ENCODE measurements at places on chromosomes 12 and 14.
A peak's percentile ranks its signal among the peaks of the same experiment; 100 is the strongest.

DNA sequence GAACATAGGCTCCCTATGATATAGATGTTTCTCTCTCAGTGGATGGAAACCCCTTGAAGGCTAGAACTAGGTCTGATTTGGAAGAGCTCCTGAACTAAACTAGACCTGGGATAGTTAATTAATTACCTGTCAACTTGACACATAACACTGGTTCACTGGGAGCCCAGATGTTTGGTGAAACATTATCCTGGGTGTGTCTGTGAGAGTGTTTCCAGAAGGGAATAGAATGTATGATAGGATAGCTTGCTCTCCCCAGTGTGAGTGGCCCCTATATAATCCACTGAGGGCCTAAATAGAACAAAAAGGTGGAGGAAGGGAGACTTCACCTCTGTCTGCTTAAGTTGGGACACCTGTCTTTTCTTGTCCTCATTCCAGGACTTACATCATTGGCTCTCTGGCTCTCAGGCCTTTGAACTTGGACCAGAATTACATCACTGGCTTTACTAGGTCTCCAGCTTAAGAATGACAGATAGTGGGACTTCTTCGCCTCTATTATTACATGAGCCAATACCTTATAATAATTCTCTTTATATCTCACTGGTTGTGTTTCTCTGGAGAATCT is 194.1 kb downstream of the KTN1 start:
- no peak for DNase-seq

GRCh38 chr14:43525658-43526057 is 981.4 kb downstream of the FSCB start:
- DNase-seq: no peak

DNA sequence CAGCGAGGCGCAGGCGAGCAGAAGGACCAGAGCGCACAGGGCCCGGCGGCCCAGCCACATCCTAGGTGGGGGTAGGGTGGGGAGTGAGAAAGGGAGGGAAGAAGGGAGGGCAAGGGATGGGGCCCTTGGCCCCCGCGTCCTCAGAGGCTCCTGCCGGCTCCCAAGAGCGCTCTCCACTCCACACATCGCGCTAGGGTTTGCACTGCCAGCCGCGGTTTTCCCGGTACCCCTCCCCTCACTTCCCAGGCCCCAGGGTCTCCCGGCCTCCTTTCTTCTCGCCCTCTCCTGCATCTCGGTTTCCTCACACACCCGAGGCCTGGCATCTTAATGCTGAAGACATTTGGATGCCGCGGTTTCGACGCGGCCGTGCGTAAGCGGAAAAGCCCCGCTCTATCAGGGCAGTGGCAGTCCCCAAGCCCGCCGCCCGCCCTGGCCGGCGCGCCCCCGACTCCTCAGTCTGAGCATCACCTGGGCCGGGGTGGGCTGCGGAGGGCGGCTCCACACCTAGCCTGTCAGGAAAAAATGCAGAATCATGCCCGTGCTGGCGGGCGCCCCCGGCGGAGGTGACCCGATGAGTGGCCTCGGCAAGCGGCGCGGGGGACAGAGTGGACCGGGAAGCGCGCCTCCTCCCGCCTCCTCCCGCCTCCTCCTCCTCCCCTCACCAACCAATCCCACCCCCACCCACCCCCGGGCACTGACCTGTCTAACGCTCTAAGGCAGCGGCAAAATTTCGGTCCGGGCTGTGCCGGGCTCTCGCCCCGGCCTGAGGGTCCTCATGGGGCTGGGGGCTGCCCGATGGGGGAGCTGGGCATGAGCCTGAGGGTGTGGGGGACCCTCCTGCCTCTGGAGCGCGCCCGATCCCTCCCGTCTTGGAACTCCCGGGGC is 686 bp downstream of the B4GALNT1 start:
- DNase-seq: no peak

- no peak for DNase-seq
Observed at GRCh38 chr14:54267172-54267571, 129.6 kb upstream of the CDKN3 start.

DNA sequence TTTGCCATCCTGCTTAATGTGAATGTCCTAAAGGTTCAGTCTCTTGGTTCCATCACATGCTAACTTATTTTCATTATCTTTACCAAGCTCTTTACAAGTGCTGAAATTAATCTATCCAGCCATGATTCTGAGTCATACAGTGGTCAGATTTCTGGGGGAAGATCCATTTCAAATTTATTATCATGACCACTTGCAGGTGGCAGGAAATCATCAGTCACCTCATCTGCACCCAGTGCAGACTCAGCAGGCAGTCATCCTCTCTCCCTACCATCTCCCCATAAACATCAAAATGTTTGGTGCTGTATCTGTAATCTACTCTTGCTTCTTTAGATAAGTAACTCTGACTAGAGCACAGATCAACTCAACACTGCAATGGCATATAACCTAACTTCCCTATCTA is 23.5 kb downstream of the ATG14 start:
- peak; percentile 45 for DNase-seq

DNA sequence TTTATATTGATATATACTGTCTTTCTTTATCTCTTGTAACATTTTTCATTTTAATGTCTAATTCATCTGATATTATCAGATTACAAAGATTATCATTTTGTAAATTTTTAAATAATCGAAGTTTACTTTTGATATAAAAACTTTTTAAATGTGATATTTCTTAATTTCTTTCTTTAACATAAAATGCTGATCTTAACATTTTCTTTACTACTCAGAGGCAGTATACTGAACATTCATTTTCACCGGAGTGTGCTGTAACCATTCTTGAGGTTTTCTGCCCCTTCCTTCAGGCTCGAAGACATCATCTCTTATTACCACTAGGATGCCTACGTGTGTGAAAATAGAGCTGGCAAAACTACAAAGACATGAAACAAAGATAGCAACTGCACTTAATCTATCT is 186.9 kb downstream of the DIO2 start:
- DNase-seq: no peak

- DNase-seq: no peak
Observed at GRCh38 chr14:90849787-90850444, 33.7 kb upstream of the TTC7B start.

DNA sequence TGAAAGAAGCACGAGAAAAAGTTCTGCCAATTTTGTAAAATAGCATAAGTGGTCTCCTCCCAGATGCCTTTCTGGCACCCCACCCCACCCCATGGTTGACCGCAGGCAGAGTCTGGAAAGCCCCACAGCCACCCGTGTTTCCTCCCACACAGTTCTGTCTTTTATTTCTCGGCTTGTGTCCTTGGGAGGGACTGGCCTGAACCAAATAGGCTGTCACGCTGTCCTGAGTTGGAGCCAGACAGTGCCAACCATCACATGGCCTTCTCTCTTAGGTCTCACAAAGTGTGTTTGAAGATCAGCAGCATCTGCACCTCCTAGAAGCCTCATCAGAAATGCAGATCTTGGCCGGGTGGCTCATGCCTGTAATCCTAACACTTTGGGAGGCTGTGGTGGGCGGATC is 10.2 kb upstream of the LTA4H start:
- no peak for DNase-seq

- no peak for DNase-seq
Observed at GRCh38 chr14:32606301-32606700, 277.2 kb downstream of the AKAP6 start.

DNA sequence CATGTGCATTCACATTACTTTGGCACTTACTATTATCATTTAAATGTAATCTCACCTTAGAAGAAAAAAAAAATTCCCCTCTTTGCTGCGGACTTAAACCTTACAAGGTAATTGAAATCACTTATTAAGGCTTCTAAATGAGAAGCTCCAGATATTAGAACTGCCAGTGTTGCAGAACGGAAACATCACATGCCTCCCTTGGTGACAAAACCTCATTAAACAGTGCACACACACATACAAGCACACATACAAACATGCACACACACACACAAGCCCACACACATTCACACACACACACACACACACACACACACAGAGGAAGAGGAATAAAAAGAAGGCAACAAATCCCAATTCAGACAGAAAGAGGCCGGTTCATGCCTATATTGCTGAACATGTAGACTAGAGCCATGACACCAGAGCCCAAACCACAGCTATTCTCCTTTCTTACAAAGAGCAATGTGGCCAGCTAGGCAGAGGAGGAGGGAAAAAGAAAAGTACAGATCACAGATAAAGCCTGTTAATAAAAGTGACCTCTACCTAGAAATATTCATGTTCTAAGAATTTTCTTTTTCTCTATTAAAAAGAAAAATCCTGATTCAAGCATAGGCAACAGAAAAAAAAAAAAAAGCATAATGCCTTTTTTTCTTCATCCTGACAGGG is 405.2 kb upstream of the FLRT2 start:
- DNase-seq: no peak

DNA sequence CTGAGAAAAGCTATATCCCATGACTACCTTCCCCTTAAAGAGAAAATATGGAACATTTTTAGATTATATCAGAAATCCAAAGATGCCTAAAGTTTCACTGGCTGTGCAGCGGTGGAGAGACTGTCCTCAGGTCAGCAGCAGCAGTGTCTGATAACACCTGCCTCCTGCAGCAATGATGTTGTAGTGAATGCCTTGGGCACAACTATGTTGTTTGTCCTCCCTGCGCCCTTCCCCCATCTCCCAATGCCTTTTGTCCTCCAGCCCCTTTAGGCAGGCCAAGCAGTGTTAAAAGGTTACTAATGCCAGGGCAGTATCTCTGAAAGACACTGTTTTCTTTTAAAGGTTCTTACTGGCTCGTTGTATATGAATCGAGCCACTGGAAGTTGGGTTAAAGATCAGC is 13.2 kb downstream of the RTRAF start:
- no peak for DNase-seq

- DNase-seq: no peak
Observed at GRCh38 chr12:69903548-69903947, 78.5 kb downstream of the MYRFL start.
